ENCODE measurements at places on chromosomes 16 and 17.

GRCh38 chr17:79714176-79715097 lies 16.3 kb upstream of the ENPP7 start:
- DNase-seq = no peak

GRCh38 chr16:27165576-27165975 lies 37.8 kb upstream of the KDM8 start:
- DNase-seq = no peak

DNA sequence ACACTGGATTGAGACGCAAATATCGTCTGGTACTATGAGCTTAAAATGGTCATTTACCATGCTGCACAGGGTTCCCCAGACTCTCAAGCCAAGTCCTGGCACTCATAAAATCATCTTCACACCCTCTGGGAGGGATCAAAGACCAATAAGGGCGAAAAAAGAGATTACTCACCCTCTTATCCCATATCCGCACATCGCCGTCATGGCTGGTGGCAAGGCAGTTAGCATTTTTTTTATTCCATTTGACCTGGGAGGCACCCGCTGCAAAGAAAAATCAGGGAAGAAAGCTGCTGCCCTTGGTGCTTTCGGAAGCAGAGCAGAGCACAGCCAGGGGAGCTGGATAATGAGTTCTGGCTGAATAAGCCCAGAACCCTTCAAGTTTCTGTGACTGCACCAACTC lies 42.4 kb downstream of the WDR59 start:
- no peak for DNase-seq

DNA sequence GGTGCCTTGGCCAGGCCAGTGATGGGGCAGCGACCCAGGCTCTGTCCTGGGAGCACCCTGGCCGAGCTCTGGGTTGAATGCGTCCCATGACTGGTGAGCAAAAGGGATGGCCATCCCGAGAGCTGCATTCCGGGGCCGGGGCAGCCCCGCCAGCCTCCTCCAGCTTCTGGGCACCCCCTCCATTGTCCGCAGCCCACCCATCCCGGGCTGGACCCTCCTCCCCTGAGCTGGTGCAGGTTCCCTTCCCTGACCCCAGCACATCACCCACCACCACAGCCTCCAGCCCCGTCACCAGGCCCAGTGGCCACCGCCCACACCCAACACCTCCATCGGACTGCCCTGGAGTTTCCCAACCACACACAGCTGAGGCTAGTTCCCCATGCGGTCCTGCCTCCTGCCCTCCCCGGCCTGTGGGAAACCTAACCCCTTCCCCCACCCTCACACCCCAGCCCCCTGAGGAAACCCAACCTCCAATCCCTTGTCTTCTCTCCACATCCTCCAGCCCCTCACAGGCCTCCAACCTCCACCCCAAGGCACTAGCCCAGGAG lies 16.2 kb upstream of the PVALEF start:
- no peak for DNase-seq

DNA sequence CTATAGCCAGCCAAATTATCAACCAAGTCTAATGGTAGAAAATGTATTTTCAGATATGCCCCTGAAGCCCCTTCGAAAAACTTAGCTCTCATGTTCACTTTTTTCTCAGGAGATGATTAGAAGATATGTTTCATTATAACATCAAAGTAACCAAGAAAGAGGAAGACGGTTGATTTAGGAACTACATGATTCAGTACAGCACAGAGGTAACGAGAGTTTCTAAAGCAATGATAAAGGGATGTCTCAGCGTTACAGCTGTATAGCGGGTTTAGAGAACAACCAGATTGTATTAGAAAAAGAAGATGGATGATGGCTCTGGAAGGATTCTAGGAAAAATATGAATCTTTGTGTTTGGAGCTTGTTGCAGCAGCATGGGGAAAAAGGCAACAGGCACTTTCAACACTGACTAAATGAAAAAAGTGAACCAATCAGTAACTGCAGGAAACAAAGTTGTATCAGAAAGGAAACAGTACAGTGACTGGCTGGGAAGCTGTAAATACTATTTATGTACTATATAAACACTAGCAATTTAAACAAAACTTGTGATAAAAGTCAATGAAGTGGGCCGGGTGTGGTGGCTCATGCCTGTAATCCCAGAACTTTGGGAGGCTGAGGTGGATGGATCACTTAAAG lies 21.5 kb downstream of the MBTD1 start:
- DNase-seq = no peak

DNA sequence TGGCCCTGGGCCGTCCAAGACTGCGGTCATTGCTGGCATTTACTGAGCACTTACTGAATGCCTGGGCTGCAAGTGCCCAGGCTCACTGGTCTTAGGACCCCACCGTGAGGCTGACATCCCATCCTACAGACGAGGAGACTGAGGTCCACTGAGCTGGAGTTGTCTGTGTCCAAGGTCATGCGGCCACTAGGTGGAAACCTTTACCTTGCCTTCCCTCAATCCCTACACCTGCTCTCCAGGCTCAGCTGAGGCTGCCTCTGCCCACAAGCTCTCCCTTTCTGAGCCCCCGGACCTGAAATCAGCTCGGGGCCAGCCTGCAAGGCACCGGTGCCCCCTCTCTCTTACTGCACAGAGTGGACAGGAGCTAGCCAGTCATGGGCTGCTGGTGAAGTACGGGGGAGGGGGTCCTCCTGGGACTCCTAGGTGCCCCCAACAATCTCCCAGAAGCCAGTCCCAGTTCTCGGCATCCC lies 1.5 kb downstream of the CASKIN1 start:
- DNase-seq = peak; percentile 70

DNA sequence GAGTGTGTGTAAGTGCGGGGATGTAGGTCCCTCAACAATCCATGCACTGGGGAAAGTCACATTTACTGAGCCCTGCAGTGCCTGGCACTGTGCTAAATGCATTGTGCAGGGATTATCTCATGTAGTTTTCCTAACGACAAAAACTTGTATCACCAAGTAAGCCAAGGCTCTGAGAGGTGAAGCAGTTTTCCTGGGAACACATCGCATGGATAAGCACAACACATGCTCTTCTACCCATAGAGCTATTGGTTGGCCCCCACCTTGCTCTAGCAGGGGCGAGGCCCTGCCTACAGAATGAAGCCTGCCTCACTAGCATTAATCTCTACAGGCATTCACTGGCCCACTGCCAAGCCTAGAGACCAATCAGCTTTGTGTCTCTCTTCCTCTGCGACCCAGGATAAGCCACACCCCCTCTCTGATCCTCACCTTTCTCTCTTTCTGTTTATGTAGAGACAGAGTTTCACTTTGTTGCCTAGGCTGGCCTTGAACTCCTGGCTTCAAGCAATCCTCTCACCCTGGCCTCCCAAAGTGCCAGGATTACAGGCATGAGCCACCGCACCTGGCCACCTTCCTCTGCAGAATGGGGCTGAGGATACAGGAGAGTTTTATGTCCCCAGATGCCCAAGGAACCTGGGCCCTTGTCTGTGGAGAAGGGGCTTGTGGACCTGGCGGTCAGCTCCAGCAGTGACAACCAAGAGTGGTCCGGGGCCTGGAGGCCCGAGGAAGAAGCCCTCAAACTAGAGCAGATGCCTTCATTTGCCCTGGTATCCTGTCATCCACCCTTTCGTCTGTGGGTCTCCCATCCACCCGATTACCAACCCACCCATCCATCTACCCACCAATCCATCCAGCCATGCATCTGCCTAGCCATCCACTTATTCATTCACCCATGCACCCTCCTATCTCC lies 12.8 kb downstream of the CDH16 start:
- DNase-seq = peak; percentile 61

DNA sequence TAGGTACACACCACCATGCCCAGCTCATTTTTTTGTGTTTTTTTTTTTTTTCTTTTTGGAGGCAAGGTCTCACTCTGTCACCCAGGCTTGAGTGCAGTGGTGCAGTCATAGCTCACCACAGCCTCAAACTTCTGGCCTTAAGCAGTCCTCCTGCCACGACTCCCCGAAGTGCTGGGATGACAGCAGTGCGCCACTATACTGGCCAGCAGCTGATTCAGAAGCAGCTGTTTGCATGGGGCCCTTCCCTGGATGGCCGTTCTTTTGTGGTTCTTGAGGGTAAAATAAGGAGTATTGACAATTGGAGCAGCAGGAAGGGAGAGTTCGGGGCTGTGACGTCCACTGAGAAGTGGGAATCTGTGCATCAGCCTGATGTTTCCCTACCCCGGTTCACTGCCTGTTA lies 41.6 kb downstream of the KIAA0513 start:
- no peak for DNase-seq

DNA sequence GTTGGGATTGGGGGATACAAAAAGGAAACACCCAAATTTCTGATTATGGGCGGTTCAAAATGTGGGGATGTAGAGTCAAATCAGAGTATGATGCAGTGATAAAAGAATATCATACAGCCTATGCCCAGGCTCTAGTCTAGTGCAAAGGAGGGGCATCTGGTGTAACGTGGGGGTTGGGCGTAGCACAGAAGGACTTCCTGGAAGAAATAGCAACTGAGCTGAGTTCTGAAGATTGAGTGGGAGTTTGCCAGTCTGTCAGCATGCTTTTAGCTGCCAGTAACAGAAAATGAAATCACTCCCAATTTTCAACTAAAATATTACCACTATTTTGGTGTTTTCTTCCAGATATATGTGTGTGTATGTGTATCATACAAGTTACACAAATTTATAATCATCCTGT lies 196.9 kb downstream of the SPECC1 start:
- peak; percentile 52 for DNase-seq

- DNase-seq = no peak
Observed at GRCh38 chr16:9757687-9758086, 424.5 kb downstream of the GRIN2A start.

DNA sequence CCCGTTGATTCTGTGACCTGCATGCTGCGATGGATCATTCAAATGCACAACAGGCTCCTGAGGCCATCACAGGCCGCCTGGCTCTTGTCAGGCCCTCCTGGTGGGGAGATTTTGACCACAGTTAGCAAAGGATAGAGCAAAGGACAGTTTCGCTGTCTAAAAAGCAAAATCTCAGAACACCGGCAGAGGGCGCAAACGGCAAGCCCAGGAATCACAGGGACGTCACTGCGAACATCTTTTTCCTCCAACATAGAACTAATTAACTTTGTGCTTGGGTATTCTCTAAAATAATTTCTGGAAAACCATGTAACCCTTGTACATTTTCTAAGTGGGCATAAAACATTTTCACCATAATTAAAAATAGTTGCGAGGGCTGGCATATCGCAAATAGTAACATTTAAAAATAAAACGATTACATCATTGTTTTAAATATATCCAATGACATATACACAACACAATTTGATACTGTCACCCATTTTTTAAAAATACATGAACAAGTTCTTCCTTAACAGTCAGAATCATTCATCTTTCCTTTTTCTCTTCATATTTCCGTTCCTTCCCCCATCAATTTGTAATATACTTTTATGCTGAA lies 19.7 kb upstream of the SLC47A1 start:
- peak; percentile 76 for DNase-seq

DNA sequence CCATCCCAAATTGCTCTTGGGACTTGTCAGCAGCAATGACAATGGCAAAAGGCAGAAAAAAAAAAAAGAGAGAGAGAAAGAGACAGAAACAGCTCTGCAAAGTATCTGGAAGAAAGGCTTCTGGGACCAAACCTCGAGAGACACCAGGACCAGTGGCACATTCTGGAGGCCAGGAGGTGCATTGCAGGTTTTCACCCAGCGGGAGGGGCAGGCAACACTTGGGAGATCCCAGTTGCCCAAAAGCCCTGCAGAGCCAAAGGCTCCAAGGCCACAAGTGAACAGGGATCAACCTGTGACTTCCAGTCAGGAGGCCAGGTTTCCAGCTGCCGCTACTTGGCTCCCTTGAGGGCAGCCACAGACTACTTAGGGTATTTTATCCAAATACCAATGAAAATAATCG lies 110.8 kb upstream of the CDH5 start:
- DNase-seq = no peak

GRCh38 chr17:28008513-28008912 lies 34.0 kb upstream of the NLK start:
- peak; percentile 79 for DNase-seq

- DNase-seq = no peak
Observed at GRCh38 chr17:742147-742793, 9.8 kb downstream of the GEMIN4 start.

- no peak for DNase-seq
Observed at GRCh38 chr17:58153046-58153445, 4.9 kb downstream of the OR4D1 start.

- DNase-seq = peak; percentile 83
Observed at GRCh38 chr17:10114931-10115535, 83.4 kb downstream of the GAS7 start.

- peak; percentile 63 for DNase-seq
Observed at GRCh38 chr16:71358464-71358998, at the start of gene CALB2. CALB2 (plus strand) TSS chr16:71358723; CDS start chr16:71358793, 70 bp downstream.

DNA sequence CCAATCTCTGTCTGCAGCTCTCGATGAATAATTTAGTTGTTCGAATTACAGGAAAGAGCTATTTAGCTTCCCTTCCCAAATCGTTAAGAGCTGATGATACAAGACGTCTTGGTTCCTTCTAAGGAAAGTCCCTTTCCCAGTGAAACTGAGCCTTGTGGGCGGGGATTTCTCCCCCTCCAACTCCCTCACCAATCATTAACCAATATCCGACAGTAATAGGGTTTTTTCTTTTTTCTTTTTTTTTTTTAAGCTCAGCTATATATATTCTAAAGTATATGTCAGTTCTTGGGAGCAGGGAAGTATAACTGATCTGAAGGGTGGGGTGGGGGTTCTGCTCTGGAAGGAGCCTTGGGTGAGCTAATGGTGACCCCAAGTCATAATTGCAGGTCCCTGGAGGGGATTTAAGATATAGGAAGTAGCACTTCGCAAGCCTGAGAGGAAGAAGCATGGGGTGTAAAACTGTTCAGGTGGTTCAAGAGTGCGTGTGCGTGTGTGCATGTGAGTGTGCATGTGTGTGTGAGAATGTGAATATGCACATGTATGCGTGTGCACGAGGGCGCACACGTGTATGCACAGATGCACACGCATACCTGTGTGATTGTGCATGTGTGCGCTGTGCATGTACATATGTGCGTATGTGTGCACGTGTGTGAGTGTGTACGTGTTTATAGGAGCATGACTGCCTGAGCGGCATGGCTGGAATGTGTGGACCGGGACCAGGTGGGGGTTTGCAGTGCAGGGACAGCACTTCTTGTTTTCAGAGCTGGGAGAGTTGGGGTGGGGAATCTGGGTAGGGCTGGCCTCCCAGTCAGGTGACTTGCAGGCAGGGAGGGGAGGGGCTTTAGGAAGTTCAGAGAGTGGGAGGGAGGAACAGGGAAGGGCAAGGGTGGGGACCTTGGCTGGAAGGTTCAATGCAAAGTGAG lies 42.7 kb downstream of the SOCS3 start:
- peak; percentile 63 for DNase-seq
